ENCODE measurements at places on chromosomes 6 and 20. TPM values are rescaled to one million over a fixed set of nuclear protein-coding genes. Genes with fewer than 3 reads are reported as not detected.

The WFDC2 gene
- total RNA-seq: not detected

The FAM184A gene
- 0.17 TPM for total RNA-seq

The IPCEF1 gene
- total RNA-seq: not detected

The TRAPPC3L gene
- total RNA-seq: 0.07 TPM

The C6orf58 gene
- total RNA-seq: 0.10 TPM

The NHSL1 gene
- total RNA-seq: 18.8 TPM

DNA sequence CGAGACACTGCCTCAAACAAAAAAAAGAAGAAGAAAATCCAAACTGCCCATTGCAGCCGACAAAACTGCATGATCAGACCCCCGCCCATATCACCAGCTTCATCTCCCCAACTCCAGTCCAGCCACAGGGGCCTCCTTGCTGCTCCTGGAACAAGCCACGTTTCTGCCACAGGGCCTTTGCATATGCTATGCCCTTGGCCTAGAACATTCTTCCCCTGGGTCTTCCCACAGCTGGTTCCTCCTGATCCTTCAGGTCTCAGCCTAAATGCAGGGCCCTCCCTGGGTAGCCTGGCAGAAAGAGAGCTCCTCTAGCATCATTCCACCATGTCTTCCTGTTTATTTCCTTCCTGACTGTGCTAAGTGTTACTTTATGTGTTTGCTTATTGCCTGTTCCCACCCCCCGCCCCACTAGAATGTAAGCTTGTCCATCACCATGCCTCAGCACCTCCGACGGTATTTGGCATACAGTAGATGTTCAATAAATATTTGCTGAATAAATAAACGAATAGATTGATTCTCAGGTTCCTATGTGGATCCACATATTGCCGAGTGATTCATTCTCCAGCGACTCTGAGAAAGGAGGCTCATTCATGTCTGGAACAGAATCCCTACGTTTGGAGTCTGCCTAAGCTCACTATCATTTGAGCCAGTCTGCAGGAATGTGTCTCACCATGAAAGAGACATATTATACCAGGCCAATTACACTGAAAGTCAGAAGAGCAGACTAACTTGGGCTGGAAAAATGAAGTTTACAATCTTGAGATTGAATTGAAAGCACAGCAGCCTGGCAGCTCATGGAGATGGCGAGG lies 56.1 kb downstream of the NFATC2 start:
- DNase-seq: no peak

GRCh38 chr6:157263881-157264397 lies 59.4 kb downstream of the TMEM242 start:
- DNase-seq: no peak

GRCh38 chr6:145498425-145498824 lies 236.9 kb downstream of the EPM2A start:
- DNase-seq: no peak

GRCh38 chr6:37717836-37718251 lies 20.2 kb upstream of the MDGA1 start:
- DNase-seq: peak; percentile 14

DNA sequence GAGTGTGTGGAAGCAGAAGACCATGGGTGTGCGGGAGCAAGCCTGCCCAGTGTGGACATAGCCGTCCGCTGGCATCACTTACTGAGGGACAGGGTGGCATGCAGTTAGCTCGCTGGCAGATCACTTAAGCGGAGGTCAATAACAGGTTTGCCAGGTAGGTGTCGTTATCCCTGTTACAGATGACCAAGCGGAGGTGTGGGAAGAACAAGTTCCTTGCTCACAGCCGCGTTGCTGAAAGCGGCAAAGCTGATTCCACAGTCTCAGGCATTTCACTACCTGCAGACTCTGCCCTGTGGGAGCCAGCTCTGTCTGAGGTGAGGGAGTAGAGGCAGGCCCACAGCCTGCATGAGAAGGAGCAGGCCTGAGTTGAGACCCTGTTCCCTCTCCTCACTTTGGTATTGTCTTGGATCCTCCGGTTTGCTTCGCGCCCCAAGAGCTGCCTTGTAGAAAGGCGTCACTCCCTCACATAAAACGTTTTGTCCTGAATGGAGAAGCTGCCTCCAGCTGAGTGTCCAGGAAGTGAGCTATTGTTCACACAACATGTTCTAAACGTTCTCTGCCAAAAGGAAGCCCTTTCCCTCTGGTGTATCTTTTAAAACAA lies 96.9 kb downstream of the TCP11 start:
- DNase-seq: peak; percentile 30

DNA sequence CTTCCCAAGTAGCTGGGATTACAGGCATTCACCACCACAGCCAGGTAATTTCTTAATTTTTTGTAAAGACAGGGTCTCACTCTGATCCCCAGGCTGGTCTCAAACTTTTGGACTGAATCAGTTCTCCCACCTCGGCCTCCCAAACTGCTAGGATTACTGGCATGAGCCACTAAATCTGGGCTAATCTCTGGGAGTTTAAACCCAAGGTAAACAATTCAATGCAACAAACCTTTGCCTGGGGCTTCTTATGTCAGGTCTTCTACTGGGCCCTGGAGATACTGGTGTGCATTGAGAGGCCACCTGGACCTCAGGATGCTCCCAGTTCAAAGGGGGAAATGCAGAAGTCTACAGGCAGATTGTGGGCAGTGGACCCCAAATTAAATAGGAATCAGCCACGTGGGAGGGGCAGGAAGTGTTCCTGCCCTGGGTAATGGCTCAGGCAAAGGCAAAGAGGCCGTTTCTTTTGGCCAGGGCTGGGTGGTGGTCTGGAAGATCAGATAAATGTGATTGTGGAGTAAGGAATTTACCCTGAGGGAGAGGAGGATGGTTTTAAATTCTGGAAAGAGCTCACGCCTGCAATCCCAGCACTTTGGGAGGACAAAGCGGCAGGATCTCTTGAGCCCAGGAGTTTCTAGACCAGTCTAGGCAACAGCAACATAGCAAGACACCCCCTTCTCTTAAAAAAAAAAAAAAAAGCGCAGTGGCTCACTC lies 1.3 kb upstream of the MYBL2 start:
- DNase-seq: peak; percentile 31

GRCh38 chr6:43186019-43186418 lies 4.0 kb downstream of the CUL9 start:
- DNase-seq: no peak

DNA sequence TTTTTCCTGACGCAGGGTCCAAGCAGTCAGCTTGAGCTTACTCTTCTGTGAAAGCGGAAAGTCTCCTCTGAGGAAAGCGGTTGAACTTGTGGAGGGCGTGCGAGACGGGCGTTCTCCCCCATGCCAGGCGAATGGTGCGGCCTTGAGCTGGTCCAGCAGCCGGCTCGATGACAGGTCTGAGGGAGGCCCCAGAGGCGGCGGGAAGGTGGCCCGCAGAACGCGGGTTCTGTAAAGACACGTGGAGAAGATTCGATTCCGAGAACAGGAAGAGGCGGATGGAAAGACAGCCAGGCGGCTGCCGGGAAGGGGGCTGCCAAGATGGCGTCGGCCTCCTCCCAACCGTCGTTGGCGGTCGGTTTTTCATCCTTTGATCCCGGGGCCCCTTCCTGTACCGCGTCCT lies 75.6 kb upstream of the TXNDC5 start:
- DNase-seq: no peak

- no peak for DNase-seq
Measured at GRCh38 chr6:25014791-25015560, 79.2 kb upstream of the RIPOR2 start.

- no peak for DNase-seq
Measured at GRCh38 chr6:54057058-54057457, 54.2 kb upstream of the MLIP start.

Measured in foreskin keratinocyte (primary cell).